ENCODE measurements at places on chromosomes 11 and 22. TPM values are rescaled to one million over a fixed set of nuclear protein-coding genes. Genes with fewer than 3 reads are reported as not detected.
A peak's percentile ranks its signal among the peaks of the same experiment; 100 is the strongest.

Gene ASCL2
- total RNA-seq = 0.39 TPM

DNA sequence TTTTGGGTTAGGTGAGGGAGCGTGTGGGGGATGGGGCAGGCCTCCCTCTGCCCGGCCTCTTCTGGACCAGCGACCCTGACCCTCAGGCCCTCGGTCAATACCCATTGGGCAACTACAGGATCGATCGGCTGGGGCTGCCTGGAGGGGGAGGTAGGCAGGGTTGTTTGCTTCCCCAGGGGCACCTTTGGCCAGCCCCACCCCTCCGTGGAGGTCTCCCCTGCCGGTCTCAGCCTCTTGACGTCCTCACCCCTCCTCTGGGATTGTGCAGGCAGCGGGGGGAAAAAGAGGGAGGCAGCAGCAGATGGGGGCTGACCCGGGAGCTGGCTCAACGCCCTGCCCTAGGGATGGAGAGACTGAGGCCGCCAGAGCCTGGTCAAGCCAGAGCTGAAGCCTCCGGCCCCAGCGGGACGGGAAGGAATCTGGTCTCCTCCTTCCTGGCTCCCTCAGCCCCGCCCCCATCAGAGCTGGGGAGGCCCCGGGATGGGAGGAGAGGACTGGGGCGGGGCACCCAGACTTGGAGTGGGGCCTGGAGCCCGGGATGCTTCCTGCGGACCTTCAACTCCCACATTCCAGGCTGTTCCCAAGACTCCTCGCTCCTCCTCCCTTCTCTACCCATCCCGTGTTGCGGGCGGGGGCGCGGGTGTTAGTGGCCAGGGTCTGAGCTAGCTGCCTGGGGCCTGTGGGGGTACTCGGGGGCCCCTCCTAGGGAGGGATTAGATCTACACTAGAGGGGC lies 14.4 kb upstream of the CDC42EP1 start:
- DNase-seq = no peak

Gene HMOX1
- 8.6 TPM for total RNA-seq

DNA sequence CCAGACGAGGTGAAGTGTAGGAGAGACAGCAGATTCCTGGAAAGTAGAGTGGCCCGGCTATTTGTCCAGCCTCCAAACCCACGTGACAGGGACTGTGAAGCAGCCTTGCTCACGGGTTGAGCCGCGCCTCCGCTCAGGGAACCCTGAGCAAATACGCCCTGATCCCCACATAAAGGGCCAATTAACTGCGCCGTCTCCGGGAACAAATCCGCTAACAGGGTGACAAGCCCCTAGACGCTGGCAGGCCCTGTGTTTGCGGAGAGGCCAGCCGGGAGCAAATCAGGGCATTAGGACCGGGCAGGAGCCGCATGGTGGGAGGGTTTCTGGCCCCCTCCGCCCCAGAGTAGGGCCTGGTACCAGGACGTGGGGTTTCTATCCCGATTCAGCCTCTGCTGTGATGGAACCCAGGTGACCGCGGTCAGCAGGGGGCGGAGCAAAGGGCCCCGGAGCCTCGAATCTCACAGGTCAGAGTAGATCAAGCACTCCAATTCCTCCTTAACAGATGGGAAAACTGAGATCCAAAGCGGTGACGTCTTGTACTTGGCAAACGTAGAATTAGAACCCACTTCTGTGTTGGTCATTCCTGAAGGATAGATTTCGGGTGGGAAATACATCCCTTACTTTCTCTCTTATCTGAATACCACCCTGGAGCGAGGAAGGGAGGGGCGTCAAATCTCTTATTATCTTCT lies 2.0 kb upstream of the ROBO3 start:
- DNase-seq = no peak

Gene SYT13
- total RNA-seq = 78.4 TPM

- peak; percentile 90 for DNase-seq
These were observed 28.1 kb downstream of the NRXN2 start for GRCh38 chr11:64694821-64695365.

All from spinal cord (tissue), 10 donors.